ENCODE measurements at places on chromosomes 12 and 14. TPM values are rescaled to one million over a fixed set of nuclear protein-coding genes. Genes with fewer than 3 reads are reported as not detected.

TAS2R20 gene
- 0.76 TPM for total RNA-seq

GSC gene
- total RNA-seq: 0.52 TPM

PLA2G1B gene
- total RNA-seq: 0.09 TPM

RNF212B gene
- total RNA-seq: 0.05 TPM

DGLUCY gene
- 36.5 TPM for total RNA-seq

CGRRF1 gene
- 7.6 TPM for total RNA-seq

PRIM1 gene
- 37.6 TPM for total RNA-seq

POLE2 gene
- total RNA-seq: 19.3 TPM

PTCSC3 gene
- total RNA-seq: not detected

EML1 gene
- 2.7 TPM for total RNA-seq

PTHLH gene
- total RNA-seq: 0.57 TPM

PIANP gene
- total RNA-seq: 0.09 TPM

SCN8A gene
- total RNA-seq: 0.57 TPM

TAS2R19 gene
- total RNA-seq: 2.0 TPM

ENO2 gene
- 12.1 TPM for total RNA-seq

SLC2A3 gene
- 37.6 TPM for total RNA-seq

FGF23 gene
- 0.05 TPM for total RNA-seq

GYS2 gene
- total RNA-seq: not detected

KERA gene
- 0.05 TPM for total RNA-seq

GLI1 gene
- 0.85 TPM for total RNA-seq

EEA1 gene
- 5.2 TPM for total RNA-seq
